ENCODE measurements at places on chromosomes 1 and 21. TPM values are rescaled to one million over a fixed set of nuclear protein-coding genes. Genes with fewer than 3 reads are reported as not detected.
A peak's percentile ranks its signal among the peaks of the same experiment; 100 is the strongest.

DNA sequence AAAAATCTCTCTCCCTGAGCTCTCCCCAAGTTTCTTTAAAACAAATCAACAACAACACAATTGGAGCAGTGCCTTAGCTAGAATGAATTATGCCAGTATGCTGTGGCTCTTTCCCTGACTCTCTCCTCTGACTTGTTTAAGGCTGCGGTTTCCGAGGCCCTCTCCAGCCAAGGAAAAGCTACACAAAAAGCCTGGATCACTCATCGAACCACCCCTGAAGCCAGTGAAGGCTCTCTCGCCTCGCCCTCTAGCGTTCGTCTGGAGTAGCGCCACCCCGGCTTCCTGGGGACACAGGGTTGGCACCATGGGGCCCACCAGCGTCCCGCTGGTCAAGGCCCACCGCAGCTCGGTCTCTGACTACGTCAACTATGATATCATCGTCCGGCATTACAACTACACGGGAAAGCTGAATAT, 1.9 kb downstream of the S1PR1 start:
- peaks cover 7% of the 10 kb centered on the region for H3K4me1 ChIP-seq
- H3K27ac ChIP-seq, result peak overlapping the region; percentile 88
- H3K4me3 ChIP-seq, result peak overlapping the region; percentile 48
- DNase-seq, result peak; percentile 89

Gene ATAD3C
- polyA plus RNA-seq, result 0.88 TPM

GRCh38 chr21:32993894-32994293, 31.8 kb upstream of the OLIG2 start:
- no peak overlapping the region for H3K27ac ChIP-seq
- no peak for DNase-seq
- H3K36me3 ChIP-seq, result no peaks in the 10 kb centered on the region

GRCh38 chr1:189623336-189623735, 854.3 kb downstream of the BRINP3 start:
- no peaks in the 10 kb centered on the region for H3K27me3 ChIP-seq
- no peak overlapping the region for H3K27ac ChIP-seq
- H3K4me3 ChIP-seq, result no peak overlapping the region
- H3K4me1 ChIP-seq, result no peaks in the 10 kb centered on the region
- no peak for DNase-seq

Gene GPR3
- polyA plus RNA-seq, result 0.80 TPM

Gene S100A8
- polyA plus RNA-seq, result 12.0 TPM

Gene LCE1D
- not detected for polyA plus RNA-seq

GRCh38 chr1:97827887-97828286, 92.9 kb downstream of the DPYD start:
- H3K36me3 ChIP-seq, result peaks cover 8% of the 10 kb centered on the region
- no peak overlapping the region for H3K27ac ChIP-seq
- H3K27me3 ChIP-seq, result no peaks in the 10 kb centered on the region
- no peak overlapping the region for H3K4me3 ChIP-seq
- DNase-seq, result no peak
- no peaks in the 10 kb centered on the region for H3K4me1 ChIP-seq

Gene OR2T35
- not detected for polyA plus RNA-seq

Gene LDLRAP1
- polyA plus RNA-seq, result 19.1 TPM

- no peak for DNase-seq
- H3K27ac ChIP-seq, result no peak overlapping the region
- no peaks in the 10 kb centered on the region for H3K27me3 ChIP-seq
- no peaks in the 10 kb centered on the region for H3K4me1 ChIP-seq
- H3K36me3 ChIP-seq, result peaks cover 16% of the 10 kb centered on the region
- no peak overlapping the region for H3K4me3 ChIP-seq
Observed at GRCh38 chr1:233261695-233262094, 33.8 kb downstream of the PCNX2 start.

GRCh38 chr1:57908147-57908890, 484.5 kb upstream of the DAB1 start:
- no peak overlapping the region for H3K27ac ChIP-seq
- H3K4me1 ChIP-seq, result no peaks in the 10 kb centered on the region
- H3K4me3 ChIP-seq, result no peak overlapping the region
- no peaks in the 10 kb centered on the region for H3K36me3 ChIP-seq
- H3K27me3 ChIP-seq, result no peaks in the 10 kb centered on the region

Gene RGSL1
- polyA plus RNA-seq, result not detected

Gene BSND
- 0.06 TPM for polyA plus RNA-seq

- no peak for DNase-seq
- H3K36me3 ChIP-seq, result no peaks in the 10 kb centered on the region
- H3K4me3 ChIP-seq, result no peak overlapping the region
- H3K27ac ChIP-seq, result no peak overlapping the region
- H3K27me3 ChIP-seq, result no peaks in the 10 kb centered on the region
- H3K4me1 ChIP-seq, result no peaks in the 10 kb centered on the region
Observed at GRCh38 chr1:147794570-147794969, 34.2 kb upstream of the GJA5 start.

GRCh38 chr1:158564608-158565007, 5.8 kb downstream of the OR6P1 start:
- H3K27me3 ChIP-seq, result no peaks in the 10 kb centered on the region
- H3K36me3 ChIP-seq, result no peaks in the 10 kb centered on the region
- no peak for DNase-seq
- peaks cover 10% of the 10 kb centered on the region for H3K4me1 ChIP-seq
- no peak overlapping the region for H3K4me3 ChIP-seq

- H3K4me1 ChIP-seq, result no peaks in the 10 kb centered on the region
- H3K36me3 ChIP-seq, result no peaks in the 10 kb centered on the region
- DNase-seq, result no peak
- no peaks in the 10 kb centered on the region for H3K27me3 ChIP-seq
Observed at GRCh38 chr1:214715126-214715525, 112.1 kb downstream of the CENPF start.

DNA sequence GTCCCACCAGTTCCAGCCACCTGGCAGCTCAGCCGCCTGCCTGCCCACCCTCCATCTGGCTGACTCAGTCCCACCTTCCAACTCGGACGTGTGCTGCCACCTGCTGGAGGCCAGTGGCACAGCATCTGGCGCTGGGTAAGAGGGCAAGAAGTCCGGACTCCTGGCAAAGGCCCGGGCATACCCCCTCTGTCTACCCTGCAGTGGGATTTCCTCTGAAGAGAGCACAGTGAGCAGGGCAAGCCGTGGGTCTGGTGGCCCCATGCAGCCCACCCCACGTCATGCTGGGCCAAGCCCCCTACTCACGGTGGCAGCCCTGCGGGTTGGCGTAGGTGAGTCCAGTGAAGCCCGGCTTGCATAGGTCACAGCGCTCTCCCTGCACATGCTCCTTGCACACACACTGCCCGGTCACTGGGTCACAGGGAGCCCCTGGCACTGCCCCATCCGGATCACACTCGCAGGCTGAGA, 24.5 kb downstream of the LAMB3 start:
- H3K4me1 ChIP-seq, result peaks cover 22% of the 10 kb centered on the region
- H3K27me3 ChIP-seq, result no peaks in the 10 kb centered on the region
- peak; percentile 73 for DNase-seq
- H3K4me3 ChIP-seq, result no peak overlapping the region
- H3K27ac ChIP-seq, result no peak overlapping the region
- peaks cover 59% of the 10 kb centered on the region for H3K36me3 ChIP-seq

- peaks cover 9% of the 10 kb centered on the region for H3K36me3 ChIP-seq
- H3K27me3 ChIP-seq, result no peaks in the 10 kb centered on the region
- DNase-seq, result no peak
- H3K4me1 ChIP-seq, result no peaks in the 10 kb centered on the region
- peak overlapping the region; percentile 46 for H3K27ac ChIP-seq
Observed at GRCh38 chr1:50724626-50725286, 235.3 kb downstream of the FAF1 start.

- no peaks in the 10 kb centered on the region for H3K4me1 ChIP-seq
- DNase-seq, result no peak
- H3K27me3 ChIP-seq, result no peaks in the 10 kb centered on the region
- no peak overlapping the region for H3K27ac ChIP-seq
- no peak overlapping the region for H3K4me3 ChIP-seq
Observed at GRCh38 chr1:213829780-213830179, 158.0 kb upstream of the PROX1 start.

DNA sequence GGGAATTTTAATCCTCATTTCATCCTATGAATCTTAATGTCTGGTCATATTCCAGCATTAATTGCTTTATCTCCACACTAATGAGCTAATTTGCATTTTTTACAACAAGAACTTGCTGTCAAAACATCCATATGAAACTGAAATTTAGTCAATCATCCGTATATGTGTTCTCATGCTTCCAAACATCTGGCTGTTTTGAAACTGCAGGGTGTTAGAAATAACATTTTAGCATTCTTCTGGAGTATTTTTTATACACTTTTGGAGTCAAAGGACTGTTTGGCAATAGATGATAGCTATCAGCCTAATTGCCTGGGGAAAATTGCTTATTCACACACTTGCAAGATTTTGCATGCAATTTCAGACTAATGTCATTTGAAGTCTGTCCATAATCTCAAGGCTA, 1639.3 kb downstream of the KCNT2 start:
- H3K36me3 ChIP-seq, result no peaks in the 10 kb centered on the region
- H3K27me3 ChIP-seq, result no peaks in the 10 kb centered on the region
- H3K27ac ChIP-seq, result no peak overlapping the region
- DNase-seq, result no peak

GRCh38 chr1:24735509-24736375, 9.5 kb upstream of the CLIC4 start:
- H3K4me3 ChIP-seq, result no peak overlapping the region
- no peaks in the 10 kb centered on the region for H3K36me3 ChIP-seq
- peak; percentile 91 for DNase-seq
- H3K27me3 ChIP-seq, result no peaks in the 10 kb centered on the region
- H3K27ac ChIP-seq, result peak overlapping the region; percentile 62

- H3K27me3 ChIP-seq, result no peaks in the 10 kb centered on the region
- peaks cover 29% of the 10 kb centered on the region for H3K4me1 ChIP-seq
- DNase-seq, result peak; percentile 55
- H3K36me3 ChIP-seq, result no peaks in the 10 kb centered on the region
Observed at GRCh38 chr1:204507317-204508105, 8.7 kb upstream of the MDM4 start.

Gene OR2L5
- polyA plus RNA-seq, result not detected

DNA sequence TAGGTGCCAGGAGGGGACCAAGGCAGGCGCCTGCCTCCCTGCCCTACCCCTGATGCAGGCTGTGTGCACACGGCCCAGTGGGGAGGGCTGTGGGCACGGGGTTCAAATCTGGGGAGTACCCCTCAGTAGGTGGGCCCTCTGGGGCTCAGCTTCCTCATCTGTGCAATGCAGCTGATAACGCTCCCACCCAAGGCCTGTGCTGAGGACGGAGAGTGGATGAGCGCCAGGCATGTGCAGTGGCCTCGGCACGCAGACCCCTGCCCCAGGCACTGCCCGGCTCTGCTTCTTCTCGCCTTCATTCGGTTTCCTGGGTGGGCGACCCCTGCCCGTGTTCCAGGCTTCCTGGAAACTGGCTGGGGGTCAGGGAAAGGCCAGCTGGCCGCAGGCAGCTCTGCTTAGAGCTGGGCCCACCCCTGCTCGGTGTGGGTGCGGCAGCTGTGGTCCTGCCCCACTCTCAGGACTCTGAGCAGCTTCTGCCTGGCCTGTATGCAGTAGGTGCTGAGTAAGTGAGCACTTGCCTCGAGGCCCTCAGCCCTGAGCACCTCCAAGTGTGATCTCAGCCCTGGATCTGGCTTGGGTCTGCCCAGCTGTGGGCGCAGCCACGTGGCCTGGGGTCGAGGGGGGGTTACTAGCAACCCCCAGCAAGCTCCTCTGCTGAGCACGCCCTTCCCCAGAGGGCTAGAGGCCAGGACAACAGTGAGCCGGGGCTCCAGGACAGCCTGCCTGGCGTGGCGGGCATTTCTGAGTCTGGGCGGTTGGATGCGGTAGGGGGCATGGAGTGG, 11.9 kb upstream of the TNFRSF14 start:
- no peak overlapping the region for H3K4me3 ChIP-seq
- DNase-seq, result no peak
- no peaks in the 10 kb centered on the region for H3K36me3 ChIP-seq
- peaks cover 28% of the 10 kb centered on the region for H3K27me3 ChIP-seq

DNA sequence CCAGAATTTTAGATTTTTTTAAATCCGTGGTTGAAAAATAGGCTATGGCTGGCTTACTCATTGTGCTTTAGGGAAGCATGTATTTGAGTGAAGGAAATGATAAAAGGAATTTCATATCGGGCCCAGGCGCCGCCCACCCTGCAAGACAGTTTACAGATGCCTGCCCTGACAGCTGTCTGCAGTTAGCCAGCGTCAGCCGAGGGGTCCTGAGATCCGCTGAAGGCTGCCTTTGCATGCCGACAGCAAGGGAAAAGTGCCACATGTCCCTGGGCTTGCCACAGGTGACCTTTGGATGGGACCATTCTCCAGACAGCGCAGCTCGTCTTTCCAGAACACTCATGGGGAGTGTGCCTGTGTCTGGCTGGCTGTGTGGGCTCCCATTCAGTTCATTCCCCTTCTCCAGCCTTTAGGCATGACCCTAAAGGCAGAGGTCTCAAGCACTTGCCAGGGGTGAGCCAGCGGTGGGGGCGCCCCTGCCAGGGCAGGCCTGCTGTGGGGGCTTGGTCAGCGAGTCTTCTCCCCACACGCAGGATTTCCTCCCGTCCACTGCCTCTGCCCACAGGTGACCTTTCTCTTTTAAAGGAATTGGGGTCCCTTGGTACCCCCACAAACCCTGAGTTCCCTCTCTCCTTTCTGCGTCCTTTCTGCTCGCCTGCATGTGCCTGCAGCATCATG, 46.1 kb upstream of the TRAPPC10 start:
- H3K4me1 ChIP-seq, result no peaks in the 10 kb centered on the region
- H3K36me3 ChIP-seq, result peaks cover 64% of the 10 kb centered on the region
- no peak overlapping the region for H3K27ac ChIP-seq
- H3K4me3 ChIP-seq, result no peak overlapping the region
